ENCODE measurements at places on chromosomes 7 and 10.

GRCh38 chr10:97128039-97128492 is 57.7 kb downstream of the SLIT1 start:
- peak; percentile 55 for DNase-seq

GRCh38 chr10:62582804-62583208 is 208.6 kb downstream of the ZNF365 start:
- no peak for DNase-seq

DNA sequence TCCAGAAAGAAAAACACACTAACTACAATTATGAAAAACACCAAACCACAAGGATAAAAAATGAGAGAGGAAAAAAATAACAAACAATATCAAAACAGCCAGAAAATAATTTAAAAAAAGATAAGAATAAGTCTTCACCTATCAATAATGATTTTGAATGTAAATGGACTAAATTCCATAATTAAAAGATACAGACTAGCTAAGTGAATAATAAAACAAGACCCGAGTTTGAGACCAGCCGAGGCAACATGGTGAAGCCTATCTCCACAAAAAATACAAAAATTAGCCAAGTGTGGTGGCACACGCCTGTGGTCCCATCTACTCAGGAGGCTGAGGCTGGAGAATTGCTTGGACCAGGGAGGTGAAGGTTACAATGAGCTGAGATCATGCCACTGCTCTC is 131.1 kb downstream of the MTERF1 start:
- DNase-seq, result no peak

DNA sequence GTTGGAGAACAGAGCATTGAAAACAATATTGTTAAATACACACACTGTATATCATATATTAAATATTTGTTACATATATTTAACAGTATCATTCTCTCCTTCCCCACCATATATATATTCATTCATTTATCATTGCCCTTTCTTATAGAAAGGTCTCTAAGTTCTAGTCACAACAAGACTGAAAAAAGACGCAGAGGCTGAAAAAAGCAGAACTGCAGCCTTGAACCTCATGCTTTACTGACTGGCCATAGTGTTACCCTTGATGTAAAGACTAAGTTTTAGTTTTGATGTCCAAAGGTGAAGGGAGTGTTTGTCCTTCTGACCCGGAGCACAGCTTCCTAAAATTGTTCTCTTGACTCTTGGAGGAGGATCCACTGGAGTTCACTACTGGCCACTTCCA is 247.9 kb downstream of the PTEN start:
- no peak for DNase-seq

GRCh38 chr7:46247664-46248063 is 326.6 kb upstream of the IGFBP3 start:
- DNase-seq, result no peak
